ENCODE measurements at places on chromosomes 2 and 18. TPM values are rescaled to one million over a fixed set of nuclear protein-coding genes. Genes with fewer than 3 reads are reported as not detected.

GRCh38 chr18:35939138-35939537 lies 33.3 kb upstream of the RMP24 start:
- DNase-seq: no peak
- no peaks in the 10 kb centered on the region for H3K27me3 ChIP-seq
- H3K4me1 ChIP-seq: peaks cover 11% of the 10 kb centered on the region
- no peak overlapping the region for H3K27ac ChIP-seq
- H3K4me3 ChIP-seq: no peak overlapping the region

DNA sequence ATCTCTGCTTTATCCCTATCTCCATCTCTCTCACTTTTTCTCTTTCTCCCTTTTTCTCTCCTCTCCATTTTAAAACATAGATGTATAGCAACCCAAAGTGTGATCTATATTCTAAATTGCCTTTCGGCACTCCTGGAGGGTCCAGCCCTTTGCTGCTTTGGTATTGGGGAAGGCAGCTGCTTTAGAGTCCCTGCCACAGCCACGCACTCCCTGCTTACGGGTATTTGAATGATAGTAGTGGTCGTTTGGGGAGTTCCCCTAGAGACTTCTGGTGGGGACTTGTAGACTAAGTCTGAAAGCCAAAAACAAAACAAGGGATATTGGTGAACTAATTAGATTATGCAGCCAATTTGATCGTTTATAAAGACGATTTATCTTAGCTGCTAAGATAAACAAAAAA lies 11.9 kb downstream of the QPCT start:
- no peak overlapping the region for H3K4me3 ChIP-seq
- H3K27ac ChIP-seq: no peak overlapping the region
- no peaks in the 10 kb centered on the region for H3K4me1 ChIP-seq
- H3K36me3 ChIP-seq: no peaks in the 10 kb centered on the region

Gene LRATD1
- total RNA-seq: 3.6 TPM

- no peaks in the 10 kb centered on the region for H3K36me3 ChIP-seq
- H3K4me3 ChIP-seq: no peak overlapping the region
- H3K27me3 ChIP-seq: peaks cover 11% of the 10 kb centered on the region
- H3K4me1 ChIP-seq: peaks cover 4% of the 10 kb centered on the region
- no peak overlapping the region for H3K27ac ChIP-seq
Observed at GRCh38 chr2:88139203-88139702, 11.4 kb upstream of the FABP1 start.

Gene TNFAIP6
- total RNA-seq: 0.75 TPM

Gene DPYSL5
- 201 TPM for total RNA-seq

- peak; percentile 1 for DNase-seq
- no peaks in the 10 kb centered on the region for H3K36me3 ChIP-seq
- peaks cover 20% of the 10 kb centered on the region for H3K4me1 ChIP-seq
- H3K27me3 ChIP-seq: no peaks in the 10 kb centered on the region
Observed at GRCh38 chr18:37742436-37742835, 176.8 kb upstream of the CELF4 start.

Gene KCNIP3
- total RNA-seq: 2.9 TPM

- H3K4me1 ChIP-seq: no peaks in the 10 kb centered on the region
- no peak overlapping the region for H3K27ac ChIP-seq
- H3K36me3 ChIP-seq: no peaks in the 10 kb centered on the region
- no peak for DNase-seq
- H3K27me3 ChIP-seq: peaks cover 3% of the 10 kb centered on the region
Observed at GRCh38 chr18:573385-573784, 6.8 kb upstream of the CETN1 start.

- H3K4me1 ChIP-seq: peaks cover 15% of the 10 kb centered on the region
- H3K27me3 ChIP-seq: no peaks in the 10 kb centered on the region
- H3K27ac ChIP-seq: no peak overlapping the region
- H3K36me3 ChIP-seq: no peaks in the 10 kb centered on the region
Observed at GRCh38 chr18:21194871-21195771, 46.9 kb upstream of the GREB1L start.

DNA sequence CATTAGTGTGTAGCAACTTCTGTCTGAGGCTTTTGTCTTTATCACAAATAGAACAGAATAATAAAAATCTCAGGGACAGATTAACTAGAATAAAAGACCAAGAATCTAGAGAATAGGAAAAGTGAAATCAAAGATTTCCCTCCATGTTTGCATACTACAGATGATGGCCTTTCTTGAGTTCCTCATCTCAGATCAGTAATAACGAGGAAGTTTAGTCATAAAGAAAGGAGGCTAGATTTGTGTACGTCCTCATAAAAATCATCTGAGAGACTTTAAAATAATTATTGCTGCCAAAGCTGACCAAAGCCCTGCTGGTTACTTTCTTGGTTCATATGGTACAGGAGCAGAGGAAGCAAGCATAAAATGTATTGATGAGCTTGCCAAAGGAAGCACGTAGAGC lies 117.3 kb downstream of the MIB1 start:
- no peak for DNase-seq
- no peak overlapping the region for H3K27ac ChIP-seq
- H3K36me3 ChIP-seq: peaks cover 29% of the 10 kb centered on the region
- no peaks in the 10 kb centered on the region for H3K27me3 ChIP-seq
- H3K4me3 ChIP-seq: no peak overlapping the region
- H3K4me1 ChIP-seq: no peaks in the 10 kb centered on the region

Gene ADAM23
- total RNA-seq: 34.0 TPM

DNA sequence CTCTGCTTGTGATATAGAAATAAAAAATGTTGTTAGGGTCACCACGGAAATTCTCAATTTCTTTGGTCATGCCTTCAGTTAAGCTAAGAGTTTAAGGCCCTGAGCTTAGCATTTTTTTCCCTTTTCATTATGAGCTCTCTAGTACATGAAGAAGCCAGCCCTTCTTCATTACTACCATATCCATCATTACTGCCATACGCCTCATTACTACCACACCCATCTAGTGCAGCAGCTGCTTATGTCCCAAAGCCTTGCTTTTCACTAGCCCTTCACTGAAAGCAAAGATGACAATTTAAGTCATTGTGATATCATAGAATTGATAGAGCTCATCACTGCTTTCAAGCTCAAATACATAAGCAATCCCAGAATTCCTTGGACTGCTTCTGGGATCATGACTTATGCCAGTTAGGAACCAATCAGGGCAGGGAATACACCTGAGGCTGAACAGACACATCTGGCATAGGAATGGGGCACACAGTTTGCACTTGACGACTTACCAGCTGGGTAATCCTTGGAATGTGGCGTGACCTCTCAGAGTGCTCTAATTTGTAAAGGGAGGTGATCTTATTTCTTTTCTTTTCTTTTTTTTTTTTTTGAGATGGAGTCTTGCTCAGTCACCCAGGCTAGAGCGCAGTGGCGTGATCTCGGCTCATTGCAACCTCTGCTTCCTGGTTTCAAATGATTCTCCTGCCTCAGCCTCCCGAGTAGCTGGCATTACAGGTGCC lies 40.3 kb downstream of the SOWAHC start:
- H3K36me3 ChIP-seq: no peaks in the 10 kb centered on the region
- H3K4me1 ChIP-seq: peaks cover 4% of the 10 kb centered on the region
- DNase-seq: no peak

GRCh38 chr2:52327641-52328040 lies 1295.7 kb upstream of the NRXN1 start:
- H3K36me3 ChIP-seq: no peaks in the 10 kb centered on the region
- no peak overlapping the region for H3K27ac ChIP-seq
- no peak for DNase-seq
- no peaks in the 10 kb centered on the region for H3K27me3 ChIP-seq

DNA sequence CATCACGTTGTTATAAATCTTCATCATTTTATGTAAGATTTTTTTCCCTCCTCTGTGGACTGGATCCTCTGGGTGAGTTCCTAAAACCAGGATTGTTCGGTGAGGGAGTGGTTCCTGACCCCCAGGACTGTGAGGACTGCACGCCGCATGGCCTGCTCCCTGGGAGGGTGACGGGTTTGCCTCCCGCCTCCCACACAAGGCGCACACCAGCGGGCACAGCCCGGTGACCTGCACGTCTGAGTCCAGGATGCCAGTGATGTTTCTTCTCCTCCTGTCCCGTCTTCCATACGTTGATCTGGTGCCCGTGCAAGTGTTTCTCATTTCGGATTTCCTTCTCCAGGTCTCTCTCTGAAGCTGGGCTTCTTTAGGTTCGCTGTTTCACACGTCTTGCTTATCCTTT lies 27.1 kb downstream of the CTDP1 start:
- H3K27ac ChIP-seq: peak overlapping the region; percentile 7
- DNase-seq: no peak
- no peak overlapping the region for H3K4me3 ChIP-seq
- peaks cover 9% of the 10 kb centered on the region for H3K36me3 ChIP-seq
- no peaks in the 10 kb centered on the region for H3K27me3 ChIP-seq
- no peaks in the 10 kb centered on the region for H3K4me1 ChIP-seq

DNA sequence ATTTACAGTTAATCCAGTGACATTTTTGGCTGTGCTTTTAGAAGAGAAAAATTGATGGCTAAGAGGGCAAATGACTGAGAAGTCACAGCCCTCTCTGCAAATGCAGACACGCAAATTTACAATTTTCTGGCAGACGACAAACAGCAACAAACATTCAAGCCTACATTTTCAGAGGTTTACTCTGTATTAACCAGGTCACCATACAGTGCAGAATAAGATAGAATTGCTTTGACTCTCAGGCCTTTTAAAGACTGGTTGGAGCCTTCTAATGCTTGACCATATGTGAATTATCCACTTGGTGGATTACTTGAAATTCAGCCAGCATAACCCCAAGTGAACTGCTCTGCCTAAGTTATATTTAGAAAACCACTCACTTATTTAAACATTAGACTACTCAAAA lies 280.9 kb upstream of the STON1 start:
- no peak overlapping the region for H3K4me3 ChIP-seq
- H3K36me3 ChIP-seq: no peaks in the 10 kb centered on the region
- H3K27me3 ChIP-seq: no peaks in the 10 kb centered on the region
- H3K4me1 ChIP-seq: peaks cover 6% of the 10 kb centered on the region
- no peak overlapping the region for H3K27ac ChIP-seq

GRCh38 chr2:151904807-151905206 lies 76.6 kb upstream of the ARL5A start:
- DNase-seq: no peak
- no peak overlapping the region for H3K4me3 ChIP-seq
- no peaks in the 10 kb centered on the region for H3K36me3 ChIP-seq
- H3K27me3 ChIP-seq: no peaks in the 10 kb centered on the region
- H3K4me1 ChIP-seq: peaks cover 9% of the 10 kb centered on the region

DNA sequence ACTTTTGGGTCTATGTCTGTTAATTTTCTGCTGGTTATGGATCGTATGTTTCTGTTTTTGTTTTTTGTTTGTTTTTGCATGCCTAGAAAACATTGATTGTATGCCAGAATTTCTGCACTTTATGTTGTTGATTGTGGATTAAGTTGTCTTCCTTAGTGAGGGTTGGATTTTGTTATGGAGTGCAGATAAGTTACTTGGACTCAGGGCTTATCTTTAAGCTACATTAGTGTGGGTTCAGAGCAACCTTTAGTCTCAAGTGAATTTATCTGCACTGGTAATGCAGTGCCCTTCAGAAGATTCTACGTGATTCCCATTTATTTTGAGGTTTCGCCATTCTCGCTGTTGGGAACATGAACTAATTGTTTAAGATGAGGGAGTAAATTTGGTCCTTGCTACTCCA lies 32.9 kb downstream of the UBR3 start:
- H3K27me3 ChIP-seq: no peaks in the 10 kb centered on the region
- no peak overlapping the region for H3K4me3 ChIP-seq
- no peaks in the 10 kb centered on the region for H3K4me1 ChIP-seq
- no peak overlapping the region for H3K27ac ChIP-seq
- peaks cover 14% of the 10 kb centered on the region for H3K36me3 ChIP-seq

Gene C2orf80
- 1.0 TPM for total RNA-seq

- no peaks in the 10 kb centered on the region for H3K4me1 ChIP-seq
- DNase-seq: no peak
- H3K27ac ChIP-seq: no peak overlapping the region
- peaks cover 2% of the 10 kb centered on the region for H3K27me3 ChIP-seq
Observed at GRCh38 chr2:67717692-67718091, 320.6 kb downstream of the ETAA1 start.

Gene VSNL1
- total RNA-seq: 1.7 TPM

Gene IL36RN
- not detected for total RNA-seq

GRCh38 chr2:134320930-134321329 lies 67.1 kb downstream of the MGAT5 start:
- H3K4me1 ChIP-seq: no peaks in the 10 kb centered on the region
- no peaks in the 10 kb centered on the region for H3K27me3 ChIP-seq
- H3K4me3 ChIP-seq: no peak overlapping the region
- no peak overlapping the region for H3K27ac ChIP-seq

Gene GALR1
- not detected for total RNA-seq

GRCh38 chr2:198077477-198077876 lies 273.1 kb downstream of the PLCL1 start:
- H3K4me1 ChIP-seq: no peaks in the 10 kb centered on the region
- H3K27ac ChIP-seq: no peak overlapping the region
- no peaks in the 10 kb centered on the region for H3K36me3 ChIP-seq
- no peaks in the 10 kb centered on the region for H3K27me3 ChIP-seq
- H3K4me3 ChIP-seq: no peak overlapping the region

DNA sequence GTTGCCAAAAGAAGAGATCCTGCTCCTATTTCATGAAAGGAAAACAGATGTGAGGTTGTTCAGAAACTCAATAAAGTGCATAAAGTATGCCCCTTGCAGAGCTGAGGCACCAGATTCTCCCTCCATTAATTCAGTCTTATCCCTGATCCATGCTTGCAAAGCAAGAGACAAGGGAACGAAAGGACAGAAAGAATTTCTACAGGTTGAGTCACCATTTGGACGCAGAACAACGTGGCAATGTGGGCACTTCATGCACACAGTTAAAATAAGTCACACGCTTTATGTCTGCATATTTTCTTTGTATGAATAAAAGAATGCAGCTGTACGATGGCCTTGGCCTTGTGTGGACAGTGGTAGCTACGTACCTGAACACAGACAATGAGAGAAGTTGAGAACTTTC lies 321.7 kb upstream of the REV1 start:
- no peaks in the 10 kb centered on the region for H3K27me3 ChIP-seq
- peaks cover 15% of the 10 kb centered on the region for H3K36me3 ChIP-seq
- DNase-seq: no peak
- peaks cover 24% of the 10 kb centered on the region for H3K4me1 ChIP-seq
- H3K4me3 ChIP-seq: no peak overlapping the region
- H3K27ac ChIP-seq: no peak overlapping the region

Gene GPR45
- total RNA-seq: 0.30 TPM

Gene SERPINB5
- not detected for total RNA-seq

GRCh38 chr2:27093430-27094352 lies 7.1 kb downstream of the KHK start:
- H3K27me3 ChIP-seq: no peaks in the 10 kb centered on the region
- peaks cover 11% of the 10 kb centered on the region for H3K4me1 ChIP-seq
- no peak overlapping the region for H3K4me3 ChIP-seq
- H3K36me3 ChIP-seq: no peaks in the 10 kb centered on the region

DNA sequence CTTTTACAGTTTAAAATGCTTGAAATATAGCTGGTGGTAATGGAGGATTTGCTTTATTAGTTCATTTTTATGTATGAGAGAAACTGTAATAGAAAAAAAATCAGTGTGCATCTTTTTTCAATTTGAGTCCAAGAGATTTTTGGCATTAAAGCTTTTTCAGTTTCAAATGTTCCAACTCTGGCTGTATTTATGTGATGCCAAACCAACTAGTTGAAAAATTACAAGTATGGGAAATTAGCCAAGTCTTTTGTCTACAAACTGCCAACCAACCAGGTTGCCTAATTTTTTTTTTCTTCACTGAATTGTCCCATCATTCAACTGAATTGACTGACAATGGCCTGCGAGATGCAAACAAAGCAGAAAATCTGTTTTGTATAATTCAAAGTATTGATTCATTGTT lies 95.7 kb downstream of the ICOS start:
- no peak overlapping the region for H3K27ac ChIP-seq
- no peaks in the 10 kb centered on the region for H3K36me3 ChIP-seq
- H3K27me3 ChIP-seq: no peaks in the 10 kb centered on the region
- no peak overlapping the region for H3K4me3 ChIP-seq
- no peak for DNase-seq

Gene SOCS6
- total RNA-seq: 26.8 TPM

GRCh38 chr2:158317642-158318041 lies 138.9 kb downstream of the CCDC148 start:
- no peaks in the 10 kb centered on the region for H3K27me3 ChIP-seq
- H3K27ac ChIP-seq: peak overlapping the region; percentile 52
- H3K36me3 ChIP-seq: no peaks in the 10 kb centered on the region
- DNase-seq: no peak
- peaks cover 5% of the 10 kb centered on the region for H3K4me1 ChIP-seq

Measured in neural crest cell (in vitro differentiated cells).